ENCODE measurements at places on chromosomes 5 and 9. TPM values are rescaled to one million over a fixed set of nuclear protein-coding genes. Genes with fewer than 3 reads are reported as not detected.

Gene CHD1
- 28.3 TPM for total RNA-seq

GRCh38 chr5:67085616-67086015, 111.0 kb downstream of the CD180 start:
- no peak overlapping the region for H3K27ac ChIP-seq
- DNase-seq: no peak
- H3K4me1 ChIP-seq: peaks cover 6% of the 10 kb centered on the region
- H3K36me3 ChIP-seq: no peaks in the 10 kb centered on the region
- H3K4me3 ChIP-seq: no peak overlapping the region

GRCh38 chr9:107087222-107087621, 195.9 kb upstream of the RAD23B start:
- no peaks in the 10 kb centered on the region for H3K36me3 ChIP-seq
- H3K27me3 ChIP-seq: peaks cover 23% of the 10 kb centered on the region
- H3K4me3 ChIP-seq: no peak overlapping the region
- H3K4me1 ChIP-seq: no peaks in the 10 kb centered on the region
- no peak overlapping the region for H3K27ac ChIP-seq

GRCh38 chr9:23587903-23588302, 238.1 kb downstream of the ELAVL2 start:
- H3K36me3 ChIP-seq: no peaks in the 10 kb centered on the region
- no peak overlapping the region for H3K27ac ChIP-seq
- DNase-seq: no peak
- H3K4me1 ChIP-seq: peaks cover 3% of the 10 kb centered on the region
- no peaks in the 10 kb centered on the region for H3K27me3 ChIP-seq

GRCh38 chr5:178683783-178684182, 46.7 kb downstream of the ZNF354A start:
- no peak for DNase-seq
- H3K4me1 ChIP-seq: no peaks in the 10 kb centered on the region
- H3K27ac ChIP-seq: no peak overlapping the region
- H3K27me3 ChIP-seq: no peaks in the 10 kb centered on the region
- H3K36me3 ChIP-seq: no peaks in the 10 kb centered on the region

- no peak overlapping the region for H3K27ac ChIP-seq
- no peaks in the 10 kb centered on the region for H3K36me3 ChIP-seq
- no peaks in the 10 kb centered on the region for H3K4me1 ChIP-seq
Observed at GRCh38 chr5:6000867-6001266, 377.5 kb downstream of the MED10 start.

- no peak for DNase-seq
- no peaks in the 10 kb centered on the region for H3K4me1 ChIP-seq
- H3K27ac ChIP-seq: no peak overlapping the region
- H3K27me3 ChIP-seq: peaks cover 7% of the 10 kb centered on the region
Observed at GRCh38 chr5:133945568-133945967, 22.9 kb downstream of the C5orf15 start.

DNA sequence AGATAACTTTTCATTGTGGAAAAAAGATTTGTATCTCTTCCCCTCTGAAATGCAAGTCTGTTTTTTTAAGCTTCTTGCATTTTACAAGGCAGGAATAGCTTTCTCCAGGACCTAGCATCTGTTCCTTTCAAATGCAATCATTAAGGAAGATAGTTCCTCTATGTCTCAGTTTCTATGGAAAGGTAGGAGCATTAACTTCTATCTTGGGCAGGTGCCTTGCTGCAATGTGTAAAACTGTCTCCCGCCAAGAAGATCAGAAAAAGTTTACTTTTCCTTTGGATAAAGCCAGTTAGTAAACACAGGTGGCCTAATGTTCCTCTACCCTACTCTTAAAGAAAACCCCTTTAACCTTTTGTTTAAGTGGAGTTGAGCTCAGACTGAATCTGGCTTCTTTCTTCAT, 560.6 kb upstream of the CYLC2 start:
- no peak overlapping the region for H3K4me3 ChIP-seq
- no peaks in the 10 kb centered on the region for H3K36me3 ChIP-seq
- no peaks in the 10 kb centered on the region for H3K27me3 ChIP-seq
- no peak overlapping the region for H3K27ac ChIP-seq
- DNase-seq: no peak

Gene ZNF300
- total RNA-seq: 7.7 TPM

Gene NRG2
- 1.5 TPM for total RNA-seq

All from osteocyte (in vitro differentiated cells).